ENCODE measurements at places on chromosomes 2 and 18.

- no peak for DNase-seq
These were observed 567.7 kb downstream of the DCC start for GRCh38 chr18:52907543-52908308.

DNA sequence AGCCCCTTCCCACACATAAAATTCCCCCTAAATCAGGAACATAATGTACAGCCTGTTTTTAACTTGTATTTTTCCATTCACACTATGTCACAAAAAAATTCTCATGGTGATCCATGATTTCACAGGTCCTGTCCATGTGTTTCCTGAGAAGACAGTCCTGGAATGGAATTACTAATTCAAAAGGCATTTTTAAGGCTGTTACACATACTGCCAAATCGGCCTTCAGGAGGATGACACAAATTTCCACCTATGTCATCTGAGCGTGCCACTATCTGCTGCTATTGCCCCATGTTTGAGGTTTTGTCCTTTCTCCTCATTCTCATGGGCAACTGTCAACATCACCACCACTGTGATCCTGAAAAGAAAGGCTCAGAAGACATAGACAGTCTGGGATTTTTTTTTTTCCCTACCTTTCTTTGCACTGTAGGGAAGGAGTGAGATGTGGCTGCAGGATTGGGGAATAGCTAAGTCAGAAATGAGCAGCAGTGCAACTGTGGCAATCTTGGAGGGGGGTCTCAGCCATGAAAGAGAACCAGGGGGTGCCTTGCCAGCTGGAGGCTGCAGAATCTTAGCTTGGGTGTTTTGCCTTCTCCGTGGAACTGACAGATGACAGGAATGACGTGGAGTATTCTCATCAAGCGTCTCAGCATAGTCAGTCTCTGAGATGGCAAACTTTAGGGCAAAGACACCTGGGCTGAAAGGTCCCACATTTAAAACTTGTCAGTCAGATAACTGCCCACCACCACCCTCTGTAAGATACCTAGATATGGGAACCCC is 73.4 kb downstream of the MARCHF4 start:
- no peak for DNase-seq

DNA sequence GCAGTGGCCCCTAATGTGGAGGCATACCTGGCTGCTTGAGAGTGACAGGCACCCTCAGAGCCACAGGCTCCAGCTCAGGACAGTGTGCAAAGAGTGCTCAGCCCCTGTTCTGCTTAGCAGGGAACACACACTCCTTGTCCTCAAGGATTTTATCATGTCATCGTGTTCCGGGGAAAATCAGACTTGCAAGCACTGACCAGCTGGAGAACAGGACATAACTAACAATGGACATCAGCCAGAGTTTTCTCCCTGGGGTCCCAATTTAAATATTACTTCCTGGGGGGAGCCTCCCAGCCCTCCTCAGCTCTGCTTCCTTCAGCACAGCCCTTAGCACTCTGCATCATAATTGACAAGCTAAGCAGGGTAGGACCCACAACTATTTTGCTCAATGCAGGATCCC is 175.4 kb upstream of the ACAA2 start:
- no peak for DNase-seq

DNA sequence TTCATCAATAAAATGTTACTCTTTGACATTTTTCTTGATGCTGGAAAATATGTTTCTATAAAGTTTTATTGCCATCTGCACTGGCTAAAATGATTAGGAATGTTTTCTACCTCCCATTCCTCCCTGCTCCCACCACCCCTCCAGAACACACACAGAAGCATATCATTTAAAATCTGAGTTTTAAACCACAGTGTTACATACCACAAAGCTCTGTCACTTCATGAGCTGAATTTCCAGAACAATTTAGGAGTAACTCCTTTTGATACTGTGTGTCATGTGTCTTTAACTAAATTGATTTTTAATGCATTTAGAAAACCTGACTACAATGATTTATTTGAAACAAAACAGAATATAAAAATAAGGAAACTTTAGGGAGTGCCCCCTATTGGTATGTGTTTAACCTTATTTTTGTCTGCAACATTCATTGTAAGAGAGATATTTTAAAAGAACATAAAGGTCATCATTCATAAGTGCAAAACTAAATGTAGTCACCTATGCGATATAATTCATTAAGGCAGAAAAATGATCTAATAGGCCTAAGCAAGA is 52.0 kb downstream of the FEZ2 start:
- no peak for DNase-seq

- DNase-seq = no peak
These were observed 497.4 kb downstream of the CMPK2 start for GRCh38 chr2:6368281-6368680.

GRCh38 chr2:31802711-31803110 is 208.1 kb downstream of the MEMO1 start:
- no peak for DNase-seq

- DNase-seq = no peak
These were observed 74.3 kb upstream of the SLC1A4 start for GRCh38 chr2:64914735-64915509.

GRCh38 chr2:6906165-6906741 is 11.0 kb upstream of the RNF144A start:
- DNase-seq = no peak

GRCh38 chr2:19648583-19648982 is 253.2 kb downstream of the TTC32 start:
- DNase-seq = no peak

- no peak for DNase-seq
These were observed 42.1 kb upstream of the GAREM2 start for GRCh38 chr2:26130763-26131162.

- no peak for DNase-seq
These were observed 137.3 kb upstream of the PID1 start for GRCh38 chr2:229408356-229408755.

DNA sequence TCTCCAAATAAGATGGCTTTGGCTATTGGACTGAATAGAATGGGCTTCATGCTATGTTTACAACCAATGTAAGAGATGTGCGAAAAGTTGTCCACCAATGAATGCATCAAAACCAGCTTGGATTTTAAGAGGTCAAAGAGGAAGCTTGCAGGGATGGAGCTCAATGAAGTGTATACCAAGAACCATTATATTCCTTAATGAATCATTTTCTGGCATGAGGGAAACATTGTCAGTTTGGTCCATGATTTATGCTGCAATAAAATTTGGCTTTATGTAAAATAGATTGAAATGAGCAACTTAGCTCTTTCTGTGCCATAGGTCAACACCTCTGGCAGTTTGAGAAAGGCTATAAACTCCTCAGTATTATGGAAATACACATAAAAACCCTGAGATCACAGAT is 107.3 kb downstream of the SH3BP4 start:
- no peak for DNase-seq

DNA sequence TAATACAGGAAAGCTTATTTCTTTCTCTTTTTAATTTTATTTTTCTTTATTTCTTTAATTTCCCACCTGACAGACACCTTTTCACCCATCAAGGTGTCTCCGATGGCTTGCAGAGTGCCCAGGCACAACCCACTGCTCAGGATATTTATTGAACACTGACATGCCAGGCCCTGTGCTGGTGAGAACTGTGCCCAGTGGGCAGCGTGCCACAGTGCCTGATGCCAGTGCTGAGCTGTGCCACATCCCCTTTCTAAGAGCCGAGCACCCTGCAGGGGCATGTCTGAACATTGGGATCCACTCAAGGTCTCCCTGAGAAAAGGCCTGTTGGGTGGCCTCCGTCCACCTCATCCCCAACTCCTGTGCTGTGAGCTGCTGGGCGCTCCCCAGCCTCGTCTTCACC is 158.6 kb upstream of the RAB6C start:
- DNase-seq = no peak

DNA sequence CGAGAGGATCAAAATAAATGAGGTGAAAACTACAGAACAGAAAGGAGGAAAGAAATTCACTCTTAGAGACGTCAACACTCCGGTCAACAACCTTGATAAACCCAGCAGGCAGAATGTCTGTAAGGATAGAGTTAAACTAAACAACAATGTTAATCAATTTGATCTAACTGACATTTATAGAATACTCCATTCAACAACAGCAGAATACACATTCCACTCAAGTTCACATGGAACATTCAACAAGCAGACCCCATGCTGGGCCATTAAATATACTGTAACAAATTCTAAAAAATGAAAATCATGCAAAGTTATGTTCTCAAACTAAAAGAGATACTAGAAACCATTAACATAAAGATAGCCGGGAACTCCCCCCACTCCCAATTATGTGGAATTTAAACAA is 41.8 kb downstream of the FAM210A start:
- DNase-seq = no peak

- DNase-seq = no peak
These were observed 591 bp upstream of the LDLRAD4 start for GRCh38 chr18:13217971-13218367.

DNA sequence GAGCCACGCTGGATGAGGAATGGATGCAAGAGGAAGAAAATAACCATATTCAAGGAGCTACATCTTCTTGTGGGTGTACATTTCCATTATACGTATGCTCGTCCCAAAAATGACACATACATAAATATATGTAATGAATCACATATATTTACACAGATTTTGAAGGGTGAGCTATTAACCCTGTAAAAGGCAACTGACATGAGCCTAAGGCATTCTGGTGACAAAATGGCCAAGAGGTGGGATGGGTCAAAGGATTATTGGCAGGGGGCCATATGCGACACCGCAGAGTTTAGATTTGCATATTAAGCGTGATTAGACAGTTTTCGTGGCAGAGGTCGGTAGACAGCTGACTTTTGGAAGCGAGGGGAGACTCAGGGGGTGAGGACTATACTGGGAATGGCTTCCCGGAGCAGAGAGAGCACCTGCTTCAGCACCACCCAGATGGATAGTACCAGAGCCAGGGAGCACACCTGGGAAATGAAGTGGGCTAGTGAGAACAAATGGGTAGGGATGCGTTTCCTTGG is 431 bp upstream of the CNRIP1 start:
- no peak for DNase-seq

GRCh38 chr2:197149546-197149945 is 161.0 kb downstream of the ANKRD44 start:
- DNase-seq = no peak

GRCh38 chr2:223674998-223675609 is 72.9 kb upstream of the SCG2 start:
- no peak for DNase-seq

- no peak for DNase-seq
These were observed 31.1 kb upstream of the ACTR3 start for GRCh38 chr2:113858764-113859163.

DNA sequence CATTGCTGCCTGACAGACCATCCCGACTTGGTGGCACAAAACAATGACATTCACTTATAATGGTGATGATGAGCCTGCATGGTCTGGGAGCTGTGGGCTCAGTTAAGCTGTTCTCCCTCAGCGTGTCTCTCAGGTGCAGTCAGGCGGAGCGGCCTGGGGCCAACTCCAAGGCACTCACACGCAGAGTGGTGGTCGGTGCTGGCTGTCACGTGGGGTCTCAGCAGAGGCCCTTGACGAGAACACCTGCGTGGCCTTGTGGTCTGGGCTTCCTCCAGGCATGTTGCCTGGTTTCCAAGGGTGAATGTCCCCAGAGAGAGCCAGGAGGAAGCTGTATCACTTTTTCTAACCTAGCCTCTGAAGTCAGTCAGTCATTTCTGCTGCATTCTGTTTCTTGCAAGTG is 29.8 kb downstream of the ARMC9 start:
- no peak for DNase-seq

GRCh38 chr18:14900435-14900834 is 152.5 kb downstream of the ANKRD30B start:
- DNase-seq = no peak

GRCh38 chr18:9237981-9238380 is 96.6 kb upstream of the TWSG1 start:
- no peak for DNase-seq

DNA sequence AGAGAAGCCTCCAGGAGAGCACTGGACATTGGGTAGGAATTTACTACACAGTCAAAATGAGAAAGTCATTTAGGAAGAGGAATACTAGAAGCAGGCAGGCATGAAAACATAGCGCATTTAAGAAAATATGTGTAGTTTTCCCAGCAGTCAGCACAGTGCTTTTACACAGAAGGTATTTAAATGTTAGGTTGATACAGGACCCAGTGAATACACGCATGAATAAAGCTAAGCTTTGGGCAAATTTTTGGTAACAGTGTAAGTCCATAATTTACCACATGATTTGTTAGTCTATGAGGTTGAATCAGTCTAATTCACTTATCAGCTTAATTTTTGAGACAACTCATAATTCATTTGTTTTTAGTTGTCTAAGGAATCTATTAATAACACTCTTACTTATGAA is 421.7 kb upstream of the CDH20 start:
- no peak for DNase-seq

- DNase-seq = no peak
These were observed 50.0 kb downstream of the PSD4 start for GRCh38 chr2:113223813-113224212.

- no peak for DNase-seq
These were observed 28.1 kb upstream of the SPP2 start for GRCh38 chr2:234022424-234022823.

GRCh38 chr2:224574423-224575084 is 10.6 kb downstream of the CUL3 start:
- DNase-seq = no peak
